ENCODE measurements at places on chromosomes 1 and 21.

DNA sequence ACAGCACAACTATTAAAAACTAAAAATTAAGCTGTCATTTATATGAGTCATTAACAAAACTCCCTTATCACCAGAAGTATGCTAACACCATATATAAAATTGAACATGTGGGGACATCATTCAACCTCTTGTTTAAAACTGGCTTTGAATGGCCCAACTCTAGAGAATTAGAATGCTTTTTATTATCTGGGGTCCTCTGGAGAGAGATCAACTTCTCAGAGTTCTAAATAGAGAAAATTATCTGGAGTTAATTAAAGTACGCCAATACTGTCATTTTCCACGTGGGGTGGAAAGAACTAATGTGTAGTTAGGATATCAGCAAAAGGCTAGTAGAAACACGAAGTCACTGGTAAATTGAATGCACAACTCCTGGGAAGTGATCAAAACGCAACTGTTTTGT, 21.2 kb upstream of the CAPN2 start:
- no peak for DNase-seq

- no peak for DNase-seq
Measured at GRCh38 chr1:13462682-13463081, 51.1 kb downstream of the LRRC38 start.

GRCh38 chr1:52867087-52867863, 24.7 kb downstream of the ZYG11A start:
- no peak for DNase-seq

DNA sequence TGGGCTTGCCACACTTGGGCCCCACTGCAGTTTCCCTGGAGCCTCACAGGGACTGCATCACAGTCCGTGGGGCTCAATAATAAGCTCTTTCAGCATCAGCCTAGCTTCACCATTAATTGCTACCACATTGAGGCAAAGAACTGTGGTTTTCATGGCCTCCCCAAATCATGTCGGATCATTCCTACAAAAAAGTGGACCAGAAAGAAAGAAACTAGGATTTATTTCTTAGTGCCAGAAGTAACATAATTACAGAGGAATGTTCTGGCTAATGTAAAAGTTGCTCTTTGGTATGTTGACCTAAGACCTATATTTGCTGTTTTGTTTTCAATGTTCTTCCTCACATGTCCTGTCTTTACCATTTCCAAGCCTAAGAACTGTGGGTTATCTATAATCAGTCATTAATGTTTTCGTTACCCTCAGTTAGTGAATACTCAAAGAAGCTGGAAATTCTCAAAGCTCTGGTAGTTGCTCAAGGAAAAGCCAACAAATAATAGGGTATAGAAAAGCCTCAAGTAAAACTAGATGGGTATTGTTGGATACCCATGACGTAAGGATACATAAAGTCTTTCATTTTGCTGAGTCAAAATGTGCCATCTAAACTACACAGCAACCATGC, 173.9 kb downstream of the LTN1 start:
- DNase-seq = no peak

- no peak for DNase-seq
Measured at GRCh38 chr1:85278853-85279314, 2.5 kb upstream of the BCL10 start.

DNA sequence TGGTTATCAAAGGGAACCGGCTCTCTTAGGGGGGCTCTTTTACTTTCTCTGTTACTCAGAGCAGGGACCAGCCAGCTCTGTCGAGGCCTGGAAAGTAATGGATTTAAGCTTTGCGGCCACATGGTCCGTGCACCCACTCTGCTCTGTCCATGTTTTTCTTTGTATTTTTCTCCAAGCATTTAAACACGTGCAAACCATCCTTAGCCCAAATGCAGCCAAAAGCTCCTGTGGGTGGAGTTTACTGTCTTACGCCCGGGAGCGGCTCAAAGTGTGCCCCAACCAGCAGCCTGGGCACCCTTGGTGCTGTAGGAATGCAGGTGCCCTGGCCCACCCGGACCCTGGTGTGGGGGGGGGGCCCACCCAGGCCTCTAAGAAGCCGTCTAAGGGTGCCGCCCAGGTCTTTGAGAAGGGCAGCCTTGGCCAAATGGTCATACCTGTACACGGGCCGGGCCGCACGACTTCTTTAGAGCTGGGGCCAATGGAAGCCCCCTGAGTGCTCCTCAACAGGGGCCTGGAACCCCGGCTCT, 29.2 kb upstream of the POFUT2 start:
- peak; percentile 39 for DNase-seq

GRCh38 chr1:87888446-87888845, 559.8 kb downstream of the LMO4 start:
- DNase-seq = no peak

DNA sequence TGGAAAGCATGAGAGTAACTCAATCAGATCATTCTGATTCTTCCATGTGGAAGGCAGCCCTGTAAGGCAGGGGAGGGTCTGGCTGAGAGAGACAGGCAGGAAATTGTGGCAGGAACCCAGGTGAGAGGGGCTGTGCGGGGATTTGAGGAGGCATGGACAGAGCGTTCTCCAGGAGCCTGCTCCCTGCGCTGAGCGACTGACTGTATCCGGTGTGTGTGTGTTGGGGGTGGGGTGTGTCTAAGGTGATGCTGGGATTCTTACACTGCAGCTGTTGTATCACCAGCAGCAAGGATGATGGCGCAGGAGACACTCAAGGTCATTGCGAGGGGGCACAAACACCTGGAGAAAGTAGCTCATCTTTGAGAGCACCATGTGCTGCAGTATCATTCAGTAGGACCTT, 128.5 kb downstream of the RHOU start:
- DNase-seq = no peak

- DNase-seq = no peak
Measured at GRCh38 chr1:29711582-29712283, 475.4 kb downstream of the PTPRU start.

- DNase-seq = no peak
Measured at GRCh38 chr1:33420870-33421775, 9.8 kb downstream of the PHC2 start.

DNA sequence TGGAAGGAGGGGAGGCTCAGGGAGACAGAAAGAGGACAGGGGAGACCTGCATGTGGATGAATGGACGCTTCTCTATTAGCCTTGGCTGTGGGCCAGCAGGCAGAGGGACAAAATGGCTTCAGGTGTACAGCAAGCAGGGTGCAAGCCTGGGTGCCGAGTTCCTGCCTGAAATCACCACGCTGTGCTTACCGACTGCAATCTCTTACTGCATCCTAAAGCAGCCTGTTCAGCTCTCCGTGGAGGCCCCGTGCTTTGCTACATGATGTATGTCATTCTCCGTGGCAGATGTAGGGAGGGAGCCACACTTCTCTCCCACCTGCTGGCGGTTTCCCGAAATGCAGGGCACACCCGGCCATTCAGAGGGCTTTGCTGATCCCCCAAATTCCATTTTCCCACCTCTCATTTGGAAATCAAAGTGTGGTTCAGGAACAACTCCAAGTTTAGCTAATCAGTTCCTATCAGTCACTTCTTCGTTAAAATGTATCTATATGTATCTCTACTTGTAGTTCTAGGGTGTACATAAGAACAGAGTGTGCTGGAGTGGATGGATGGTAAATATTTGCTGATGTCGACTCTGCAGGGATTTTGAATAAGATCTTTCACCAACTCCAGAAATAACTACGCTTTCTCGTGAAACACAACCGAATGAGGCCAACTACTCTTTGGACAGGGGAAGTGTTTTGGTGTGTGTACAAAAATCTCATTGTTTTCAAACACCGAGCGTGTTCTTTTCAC, 122.3 kb upstream of the BACE2 start:
- no peak for DNase-seq

DNA sequence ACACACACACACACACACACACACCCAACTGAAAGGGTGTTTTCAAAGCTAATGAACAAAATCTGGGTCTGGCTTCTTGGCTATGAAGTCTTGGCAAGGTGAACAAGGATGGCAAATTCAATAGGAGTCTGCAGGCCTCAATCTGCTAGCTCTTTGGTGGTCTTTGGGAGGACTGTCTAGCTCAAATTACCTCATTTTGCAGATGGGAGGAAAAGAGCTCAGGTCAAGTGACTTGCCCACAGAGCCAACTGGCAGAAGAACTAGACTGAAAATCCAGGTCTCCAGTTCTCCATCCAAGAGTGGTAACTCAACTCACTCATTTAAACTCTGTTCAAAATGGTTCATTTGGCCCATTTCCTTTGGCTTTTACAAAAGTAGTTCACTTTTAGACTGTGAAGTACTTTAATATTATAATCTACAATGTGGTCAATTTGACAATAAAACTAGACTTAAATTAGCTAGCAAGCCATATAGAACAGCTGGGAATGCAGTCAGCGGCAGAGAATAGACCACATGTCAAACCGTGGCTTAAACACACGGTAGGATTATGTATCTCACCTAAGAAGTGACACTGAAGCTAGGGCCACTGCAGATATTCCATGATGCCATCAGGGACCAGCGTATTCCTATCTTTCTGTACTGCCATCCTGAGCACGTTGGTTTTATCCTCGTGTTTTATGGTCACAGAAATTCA, 112.9 kb downstream of the APP start:
- no peak for DNase-seq

- DNase-seq = no peak
Measured at GRCh38 chr1:37438869-37439343, 35.5 kb upstream of the ZC3H12A start.

GRCh38 chr1:232594768-232595698, 34.9 kb downstream of the SIPA1L2 start:
- no peak for DNase-seq

- DNase-seq = no peak
Measured at GRCh38 chr1:15916417-15916816, 59.5 kb downstream of the ZBTB17 start.

- DNase-seq = peak; percentile 83
Measured at GRCh38 chr1:2528966-2529783, 888 bp downstream of the HES5 start.

DNA sequence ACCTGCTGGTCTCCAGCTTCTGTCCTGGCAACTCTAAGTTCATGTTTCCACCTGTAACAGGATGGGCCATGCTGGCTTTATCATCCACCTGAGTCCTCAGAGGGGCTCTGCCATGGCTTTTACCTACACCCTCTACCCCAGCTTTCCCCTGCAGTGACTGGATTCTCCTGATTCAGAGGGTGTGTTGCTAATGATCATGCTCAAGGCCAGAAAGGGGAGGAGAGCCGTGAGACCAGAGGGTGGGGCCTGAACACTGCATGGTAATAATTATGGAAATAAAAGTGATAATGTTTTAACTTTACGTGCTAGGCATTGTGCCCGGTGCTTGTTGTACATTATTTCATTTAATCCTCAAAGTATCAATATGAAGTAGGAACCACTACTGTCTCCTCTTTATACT, 53.3 kb downstream of the CNIH3 start:
- no peak for DNase-seq

- DNase-seq = no peak
Measured at GRCh38 chr1:27611450-27611849, 7.5 kb upstream of the AHDC1 start.

DNA sequence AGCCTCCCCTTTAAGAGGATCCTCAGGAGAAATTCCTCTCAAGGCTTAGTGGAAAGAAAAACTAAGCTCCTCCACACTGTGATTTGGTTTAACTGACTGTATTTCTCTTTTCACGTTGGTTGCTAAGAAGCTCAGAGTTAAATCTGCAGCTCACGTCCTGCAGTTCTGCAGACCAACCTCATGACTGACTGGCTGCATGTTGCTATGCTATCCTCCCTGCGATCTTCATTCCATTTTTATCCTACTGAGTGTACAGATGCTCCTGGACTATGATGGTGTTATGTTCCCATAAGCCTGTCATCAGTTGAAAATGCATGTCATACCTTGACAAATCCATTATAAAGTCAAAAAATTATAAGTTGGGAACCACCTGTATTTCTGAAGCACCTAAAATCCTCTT, 34.6 kb downstream of the FAM163A start:
- DNase-seq = no peak

GRCh38 chr1:159161001-159161718, 10.3 kb upstream of the CADM3 start:
- peak; percentile 75 for DNase-seq

GRCh38 chr21:46661211-46661625, 25.7 kb downstream of the PRMT2 start:
- DNase-seq = no peak

DNA sequence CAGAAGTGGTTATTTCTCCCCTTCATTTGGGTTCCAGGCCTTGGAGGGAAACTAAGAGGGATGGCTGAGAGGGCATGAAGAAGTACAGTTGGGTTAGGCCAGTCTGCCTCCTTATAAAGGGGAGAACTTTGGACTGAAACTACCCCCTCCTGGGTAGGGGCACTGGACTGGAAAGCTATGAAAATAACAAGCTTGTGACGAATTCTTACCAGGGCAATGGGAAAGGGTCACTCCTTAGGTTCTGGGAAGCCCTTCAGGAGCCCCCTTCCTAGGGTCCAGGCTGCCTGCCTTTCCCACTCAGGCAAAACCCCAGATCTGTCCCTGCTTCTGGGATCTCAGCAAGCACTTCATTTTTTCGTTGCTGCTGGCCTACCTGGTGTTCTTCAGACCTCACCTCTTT, 9.8 kb upstream of the P3R3URF start:
- DNase-seq = no peak

- no peak for DNase-seq
Measured at GRCh38 chr1:64675718-64676345, 69.0 kb upstream of the RAVER2 start.

GRCh38 chr1:157842939-157843338, 1.3 kb upstream of the CD5L start:
- no peak for DNase-seq

DNA sequence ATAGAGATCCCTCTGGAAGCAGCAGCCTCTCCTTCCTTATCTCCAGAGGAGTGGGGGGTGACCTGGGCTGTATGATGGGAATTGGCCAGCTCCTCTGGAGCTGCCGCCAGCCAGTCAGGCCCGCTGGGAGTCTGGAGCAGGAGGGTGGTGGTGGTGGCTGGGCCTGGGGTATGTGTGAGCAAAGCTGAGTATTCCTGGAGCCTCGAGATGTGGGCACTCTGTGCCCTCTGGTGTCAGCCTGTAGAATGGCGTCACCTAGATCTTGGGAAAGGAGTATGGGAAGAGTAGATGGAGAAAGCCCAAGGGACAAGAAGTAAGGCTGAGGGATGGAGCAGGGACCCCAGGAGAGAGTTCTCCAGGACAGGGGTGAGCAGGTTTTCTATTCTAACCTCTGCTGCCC, 16.0 kb downstream of the VANGL2 start:
- no peak for DNase-seq

DNA sequence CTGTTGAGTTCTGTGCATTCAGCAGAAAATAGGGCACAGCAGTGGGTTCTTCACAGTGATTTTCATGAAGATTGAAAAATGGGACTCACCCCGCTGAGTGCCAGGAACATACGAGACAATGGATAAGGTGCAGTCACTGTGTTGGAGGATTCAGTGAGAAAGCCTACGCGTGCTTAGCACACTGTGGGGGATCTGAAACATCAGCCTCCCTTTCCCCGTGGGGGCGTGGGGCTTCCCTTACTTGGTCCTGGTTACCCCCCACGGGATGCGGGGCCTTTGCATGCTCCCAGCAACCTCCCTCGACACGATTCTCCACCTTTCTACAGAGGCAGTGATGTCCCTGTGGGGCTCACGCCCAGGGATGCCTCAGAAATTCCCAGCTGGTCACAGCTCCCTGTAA, 252.2 kb upstream of the C1orf174 start:
- peak; percentile 19 for DNase-seq

- no peak for DNase-seq
Measured at GRCh38 chr1:58418283-58419228, 128.0 kb downstream of the OMA1 start.

Measured in right lobe of liver (tissue), 6 donors.